Aortic smooth muscle cell (primary cell): ENCODE measurements at places on chromosomes 3 and 15. TPM values are rescaled to one million over a fixed set of nuclear protein-coding genes. Genes with fewer than 3 reads are reported as not detected.

The MAP3K13 gene
- total RNA-seq, result 13.1 and 17.6 TPM in 2 replicates

The MESP2 gene
- 0.25 and 0.53 TPM in 2 replicates for total RNA-seq

The POC1A gene
- 7.8 and 15.2 TPM in 2 replicates for total RNA-seq

The BMF gene
- 0.79 and 3.2 TPM in 2 replicates for total RNA-seq

The TRH gene
- total RNA-seq, result not detected in 2 replicates

The ACSBG1 gene
- not detected in 2 replicates for total RNA-seq

The MUC4 gene
- total RNA-seq, result not detected in 2 replicates

The CCDC39 gene
- under 0.01 and 0.12 TPM in 2 replicates for total RNA-seq

The MCF2L2 gene
- total RNA-seq, result 0.31 and 2.4 TPM in 2 replicates

The FRMD5 gene
- 12.2 and 14.2 TPM in 2 replicates for total RNA-seq

The PLA2G4D gene
- total RNA-seq, result not detected in 2 replicates

The CCR8 gene
- not detected in 2 replicates for total RNA-seq

The SHC4 gene
- total RNA-seq, result 1.1 and 1.7 TPM in 2 replicates

The POLG gene
- total RNA-seq, result 50.2 and 56.3 TPM in 2 replicates
